Fibroblast of mammary gland (primary cell): ENCODE measurements at places on chromosomes 16 and 17.

DNA sequence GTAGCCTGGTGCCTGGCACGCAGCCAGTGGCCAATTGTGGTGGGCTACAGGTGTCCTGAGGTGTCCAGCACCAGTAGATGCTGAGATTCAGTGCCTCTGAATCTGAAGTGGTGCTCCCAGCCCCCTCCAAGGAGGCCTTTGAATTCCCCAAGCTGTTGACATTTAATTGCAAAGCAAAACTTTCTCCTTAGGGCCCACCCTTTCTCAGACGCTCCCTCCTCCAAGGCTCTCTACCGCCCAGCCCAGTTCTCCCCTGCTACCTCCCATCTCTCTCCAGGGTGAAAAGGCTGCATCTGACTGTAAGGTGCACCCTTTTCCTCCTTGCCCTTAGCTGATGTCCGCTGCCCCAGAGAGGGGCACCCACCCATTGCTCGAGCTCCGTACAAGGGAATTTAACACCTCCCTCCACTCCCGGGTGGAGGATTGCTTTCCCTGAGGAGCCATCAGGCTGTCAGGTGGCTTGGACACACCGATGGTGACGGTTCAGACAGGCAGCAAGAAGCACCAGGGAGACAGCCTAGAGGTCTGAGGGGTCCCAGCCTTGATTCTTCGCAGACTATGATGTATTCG is 1.7 kb downstream of the BEAN1 start:
- no peak for DNase-seq

- no peak for DNase-seq
Observed at GRCh38 chr17:75266316-75267152, 4.5 kb downstream of the MIF4GD start.

- peak; percentile 75 for DNase-seq
Observed at GRCh38 chr17:38729886-38730525, at the start of gene CISD3. Gene CISD3 (plus strand): TSS chr17:38730341. CDS start chr17:38730359, 18 bp downstream.

DNA sequence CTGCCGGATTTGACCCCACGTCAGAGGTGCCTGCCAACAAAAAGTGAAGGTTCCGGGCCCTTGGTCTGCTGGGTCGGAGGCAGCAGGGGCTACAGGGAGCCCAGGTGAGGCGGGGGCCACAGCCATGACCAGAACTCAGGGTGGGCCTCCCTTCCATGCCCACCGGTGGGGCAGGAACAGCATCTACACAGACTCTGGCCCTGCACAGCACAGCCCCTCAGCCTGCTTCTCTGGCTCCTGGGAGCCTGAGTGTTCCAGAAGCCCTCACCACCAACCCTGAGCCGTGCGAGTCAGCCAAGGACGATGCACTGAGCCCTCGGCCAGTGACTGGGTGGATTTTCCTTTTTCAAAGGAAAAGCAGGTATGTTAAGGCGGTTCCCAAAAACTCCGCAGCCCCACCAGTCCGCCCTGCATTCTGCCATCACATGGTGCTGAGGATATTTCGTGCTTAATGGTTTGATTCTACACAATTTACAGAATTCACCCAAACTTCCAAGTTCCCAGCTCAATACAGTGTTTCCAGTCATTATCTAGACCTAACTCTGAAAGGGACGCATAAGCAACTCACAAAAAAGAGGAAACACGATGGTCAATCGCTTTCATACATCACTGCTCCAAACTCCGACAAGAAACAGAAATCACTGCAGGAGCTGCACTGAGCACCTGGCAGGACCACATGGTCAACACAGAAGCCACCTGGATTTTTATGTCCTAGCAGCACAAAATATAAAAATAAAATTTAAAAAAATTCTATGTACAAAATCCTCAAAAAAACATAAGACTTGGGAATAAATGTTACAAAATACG is 19.4 kb upstream of the C16orf95 start:
- DNase-seq, result no peak

- no peak for DNase-seq
Observed at GRCh38 chr17:8145811-8146210, 6.4 kb downstream of the PER1 start.

- no peak for DNase-seq
Observed at GRCh38 chr17:29758255-29758654, 135.5 kb upstream of the CORO6 start.

GRCh38 chr17:28508211-28508724 is 2.1 kb downstream of the FOXN1 start:
- no peak for DNase-seq
